ENCODE measurements at places on chromosomes 11 and 22.

DNA sequence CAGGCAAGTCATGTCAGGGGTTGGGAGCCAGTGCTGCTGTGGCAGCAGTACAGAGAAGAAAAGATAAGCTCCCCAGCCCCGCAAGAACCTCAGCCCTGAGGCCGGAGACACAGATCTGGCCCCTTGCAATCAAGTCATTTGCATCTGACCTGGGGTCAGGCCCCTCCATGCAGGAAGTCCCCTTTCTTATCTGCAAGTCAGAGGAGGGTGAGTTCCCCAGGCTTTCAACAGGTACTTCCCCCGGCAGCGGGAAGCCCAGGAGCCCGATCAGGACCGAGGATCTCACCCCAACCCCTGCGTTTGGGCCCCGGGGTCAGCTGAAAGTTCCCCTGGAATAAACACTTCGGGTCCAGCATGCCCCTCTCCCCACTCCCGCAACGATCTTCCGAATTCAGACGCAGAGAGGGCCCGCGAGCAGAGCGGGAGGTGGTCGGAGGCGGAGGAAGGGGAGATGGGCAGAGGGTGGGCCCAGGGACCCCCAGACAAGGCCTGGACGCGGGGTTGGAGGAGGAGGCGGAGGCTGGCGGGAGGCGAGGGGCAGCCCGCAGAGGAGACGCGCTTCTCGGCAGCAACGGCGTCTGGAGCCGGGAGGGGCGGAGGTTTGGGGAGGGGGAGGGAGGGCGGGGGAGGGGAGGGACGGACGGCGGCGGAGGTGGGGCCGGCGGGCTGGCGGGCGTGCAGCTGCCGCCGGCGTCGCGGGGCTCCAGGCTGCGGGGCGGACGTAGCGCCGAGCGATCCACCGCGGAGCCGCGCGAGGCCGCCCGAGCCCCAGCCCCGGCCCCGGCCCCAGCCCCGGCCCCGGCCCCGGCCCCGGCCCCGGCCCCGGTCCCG, at the start of gene TSPAN18:
Gene TSPAN18 (plus strand): TSS at position 680 of the 831 bp plus-strand sequence. CDS start 179,455 bp downstream, outside the sequence.
- no peak for DNase-seq

DNA sequence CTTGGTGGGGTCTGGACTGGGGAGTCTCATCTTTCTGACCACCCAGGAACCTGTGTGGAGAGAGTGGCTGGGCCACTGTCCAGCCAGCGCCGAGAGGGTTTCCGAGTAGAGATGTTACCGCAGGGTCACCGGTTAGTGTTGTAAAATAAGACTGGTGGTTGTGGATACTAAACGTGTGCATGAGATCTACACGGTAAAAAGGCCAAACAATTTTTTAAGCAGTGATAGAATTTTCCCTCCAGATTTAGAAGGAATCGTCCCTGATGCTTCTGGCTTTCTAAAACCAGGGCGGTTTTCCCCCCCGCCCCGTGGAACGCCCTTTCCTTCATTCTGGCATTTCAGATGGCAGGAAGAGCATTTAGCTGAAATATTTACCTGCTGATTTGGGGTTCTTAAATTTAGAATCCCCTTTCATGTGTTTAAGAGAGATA, 72.6 kb upstream of the PPARA start:
- DNase-seq, result no peak

DNA sequence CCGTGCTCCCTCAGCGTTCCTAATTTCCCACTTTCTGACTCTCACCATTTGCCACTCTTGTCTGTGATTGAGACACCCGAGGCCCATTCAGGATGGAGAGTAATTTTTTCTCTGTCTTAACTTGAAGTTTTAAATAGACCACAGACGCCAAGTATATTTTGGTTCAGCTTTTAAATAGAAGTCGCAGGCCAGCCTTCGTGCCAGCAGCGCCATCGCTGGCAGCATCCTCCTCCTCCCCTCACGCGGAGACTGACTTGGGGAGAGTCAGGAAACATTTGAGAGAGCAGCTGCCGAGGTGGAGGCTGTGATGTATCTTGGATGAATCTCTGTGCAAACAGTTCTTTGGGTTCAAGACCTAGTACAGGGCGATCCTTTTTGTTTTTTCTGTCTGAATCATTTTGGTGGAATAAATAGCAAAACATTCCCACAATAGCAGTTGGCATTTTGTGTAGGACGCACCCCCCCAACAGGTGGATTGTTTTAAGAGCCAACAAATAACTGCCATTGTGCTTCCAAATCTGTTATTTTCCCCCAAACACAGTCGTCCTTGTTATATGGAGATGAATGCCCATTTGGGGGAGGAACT, 889 bp upstream of the DMC1 start:
- peak; percentile 18 for DNase-seq

- DNase-seq, result no peak
These were observed 9.4 kb downstream of the TRIM29 start for GRCh38 chr11:120128392-120129119.

DNA sequence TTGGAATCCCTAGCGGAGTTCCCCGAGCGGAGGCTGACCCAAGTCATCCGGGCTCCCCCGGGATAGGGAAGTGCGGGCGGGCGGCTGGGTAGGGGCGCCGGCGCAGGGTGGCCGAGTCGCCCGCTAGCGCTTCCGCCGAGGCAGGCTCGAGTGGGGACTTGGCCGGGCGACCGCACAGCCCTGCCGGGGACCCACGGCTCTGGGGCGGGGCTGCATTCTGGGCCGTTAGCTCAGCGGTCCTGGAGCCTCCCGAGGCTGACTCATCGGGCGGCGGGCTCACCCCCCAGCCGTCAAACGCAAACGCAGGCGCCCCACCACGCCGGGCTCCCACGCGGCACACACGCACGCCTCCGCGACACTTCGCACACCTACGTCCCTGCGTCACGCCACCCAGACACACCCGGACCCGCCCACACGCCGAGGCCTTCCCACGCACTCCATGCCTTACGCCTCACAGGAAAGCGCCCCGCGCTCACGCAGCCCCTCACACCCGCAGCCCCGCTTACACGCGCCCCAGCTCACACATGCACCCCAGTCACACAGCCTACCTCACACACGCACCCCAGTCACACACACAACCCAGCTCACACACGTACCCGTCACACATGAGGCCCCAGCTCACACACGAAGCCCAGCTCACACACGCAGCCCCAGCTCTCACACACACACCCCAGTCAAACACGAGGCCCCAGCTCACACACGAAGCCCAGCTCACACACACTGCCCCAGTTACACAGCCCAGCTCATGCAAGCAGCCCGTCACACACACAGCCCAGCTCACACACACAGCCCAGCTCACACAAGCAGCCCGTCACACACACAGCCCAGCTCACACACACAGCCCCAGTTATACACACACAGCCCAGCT, 1.2 kb downstream of the PHLDB1 start:
- peak; percentile 83 for DNase-seq

DNA sequence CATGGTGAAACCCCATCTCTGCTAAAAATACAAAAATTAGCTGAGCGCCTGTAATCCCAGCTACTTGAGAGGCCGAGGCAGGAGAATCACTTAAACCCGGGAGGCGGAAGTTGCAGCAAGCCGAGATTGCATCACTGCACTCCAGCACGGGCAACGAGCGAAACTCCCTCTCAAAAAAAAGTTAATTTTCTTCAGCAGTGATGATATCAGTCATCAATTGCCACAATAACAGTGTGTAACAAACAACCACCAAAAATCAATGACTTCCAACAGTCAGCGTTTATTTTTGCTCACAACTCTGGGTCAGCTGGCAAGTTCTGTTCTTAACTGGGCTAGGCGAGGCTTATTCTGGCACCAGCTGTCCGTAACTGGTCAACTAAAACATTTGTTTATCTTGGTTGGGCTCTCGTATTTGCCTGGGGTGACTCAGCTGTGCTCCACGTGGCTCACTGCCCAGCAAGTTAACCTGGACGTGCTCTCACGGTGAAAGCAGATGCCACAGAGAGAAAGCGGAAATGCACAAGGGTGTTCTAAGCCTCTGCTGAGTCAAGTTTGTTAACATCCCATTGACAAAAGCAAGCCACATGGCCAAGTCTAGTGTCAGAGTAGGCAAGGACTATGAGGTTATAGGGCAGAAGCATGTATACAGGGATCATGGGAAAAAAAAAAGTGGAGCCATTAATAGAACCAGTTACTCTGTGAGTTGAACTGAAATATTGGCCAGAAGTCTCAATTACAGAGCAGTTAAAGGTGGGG, 52.1 kb downstream of the LHFPL7 start:
- DNase-seq, result peak; percentile 9

DNA sequence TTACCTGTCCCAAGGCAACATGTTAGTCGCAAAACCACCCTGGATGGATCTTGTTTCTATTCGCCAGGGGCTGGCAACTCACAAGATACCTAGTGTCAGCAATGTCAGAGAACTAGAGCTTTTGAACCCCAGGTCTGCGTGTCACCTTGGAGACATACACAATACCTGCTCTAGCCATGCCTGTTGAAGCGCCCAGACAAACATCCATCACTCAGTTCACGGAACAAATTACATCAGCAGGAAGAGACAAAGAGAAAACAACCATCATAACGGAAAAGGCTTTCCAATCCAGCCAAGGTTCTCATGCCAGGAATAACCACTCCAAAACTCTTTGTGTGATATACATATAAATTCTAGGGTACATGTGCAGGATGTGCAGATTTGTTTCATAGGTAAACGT, 2.2 kb downstream of the CD59 start:
- no peak for DNase-seq

GRCh38 chr11:16946477-16947282, 67.5 kb downstream of the PLEKHA7 start:
- no peak for DNase-seq
